ENCODE measurements at places on chromosomes 16 and 17.

- no peak for DNase-seq
Observed at GRCh38 chr16:2186505-2186904, 9.9 kb downstream of the CASKIN1 start.

DNA sequence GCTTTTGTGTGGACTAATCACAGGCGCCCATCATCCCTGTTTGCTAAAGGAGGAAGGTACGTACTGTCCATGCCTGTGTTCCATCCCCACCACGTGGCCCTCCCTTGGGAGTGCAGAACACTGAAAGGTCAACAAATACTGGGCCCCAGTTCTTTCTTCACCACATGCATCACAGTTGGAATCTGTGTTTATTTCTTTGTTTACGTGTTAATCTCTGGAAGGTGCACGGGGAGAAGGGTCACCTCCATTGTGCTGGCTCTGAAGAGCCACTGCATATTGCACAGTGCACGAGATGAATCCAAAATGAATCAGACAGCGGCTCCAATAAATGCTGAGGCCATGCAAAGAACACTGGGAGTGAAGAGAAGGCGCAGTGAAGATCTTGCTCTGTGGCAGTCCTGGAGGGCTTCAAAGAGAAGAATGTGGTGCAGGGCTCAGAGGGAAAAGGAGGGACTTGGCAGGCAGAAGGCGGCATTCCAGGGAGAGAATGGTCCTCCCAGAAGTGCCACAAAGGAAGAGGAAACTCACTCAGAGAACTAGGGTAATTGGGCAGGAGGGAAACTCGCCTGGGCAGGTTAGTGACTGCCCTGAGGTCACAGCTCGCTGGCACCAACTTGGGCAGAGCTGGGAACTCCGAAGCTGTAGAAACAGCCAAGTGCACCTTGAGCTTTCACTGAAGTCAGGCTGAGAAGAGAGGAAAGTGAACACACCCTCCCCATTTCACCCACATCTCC, 3.7 kb downstream of the RPH3AL start:
- no peak for DNase-seq

DNA sequence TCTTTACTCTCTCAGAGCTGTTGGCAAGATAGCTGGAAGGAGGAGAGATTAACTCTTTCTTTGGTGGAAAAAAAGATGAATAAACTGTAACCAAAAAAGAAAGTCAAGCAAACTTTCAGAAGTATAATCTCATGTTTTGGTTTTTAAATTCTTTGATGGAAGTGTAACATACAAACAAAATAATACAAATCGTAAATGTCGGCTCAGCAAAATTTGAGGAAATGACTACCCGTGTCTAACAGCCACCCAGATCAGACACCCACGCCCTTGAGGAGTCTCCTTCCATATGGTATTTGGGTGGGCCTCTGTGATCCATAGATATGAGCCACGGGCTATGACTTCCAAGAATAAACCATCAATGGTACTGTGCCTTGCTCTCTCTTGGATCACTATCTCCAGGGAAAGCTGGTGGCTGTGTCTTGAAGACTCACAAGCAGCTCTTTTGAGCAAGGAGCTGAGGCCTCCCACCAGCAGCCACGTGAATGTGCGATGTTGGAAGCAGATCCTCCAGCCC, 9.6 kb upstream of the CD300C start:
- no peak for DNase-seq

DNA sequence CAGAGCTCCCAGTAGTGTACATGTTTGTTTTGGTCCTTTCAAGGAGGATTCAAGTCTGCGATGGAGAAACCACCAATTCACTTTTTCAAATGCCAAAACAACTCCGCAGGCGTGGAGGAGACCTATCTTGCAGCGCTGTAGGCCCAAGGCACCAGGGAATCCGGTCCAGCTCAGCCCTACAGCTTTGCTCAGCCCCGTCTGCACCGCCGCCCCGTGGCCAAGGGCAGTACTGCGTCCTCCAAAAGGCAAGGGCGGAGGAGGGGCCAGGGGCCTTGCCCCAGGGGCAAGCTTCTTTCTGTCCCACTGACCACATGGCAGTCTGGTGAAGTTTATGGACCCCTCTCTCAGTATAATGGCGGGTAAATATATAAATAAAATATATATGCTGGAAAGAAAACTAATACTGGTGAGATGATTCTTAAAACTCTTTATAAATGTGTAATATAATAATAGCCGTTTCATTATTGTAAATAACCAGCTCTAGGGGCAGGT, 709 bp upstream of the CD300LG start:
- peak; percentile 73 for DNase-seq

DNA sequence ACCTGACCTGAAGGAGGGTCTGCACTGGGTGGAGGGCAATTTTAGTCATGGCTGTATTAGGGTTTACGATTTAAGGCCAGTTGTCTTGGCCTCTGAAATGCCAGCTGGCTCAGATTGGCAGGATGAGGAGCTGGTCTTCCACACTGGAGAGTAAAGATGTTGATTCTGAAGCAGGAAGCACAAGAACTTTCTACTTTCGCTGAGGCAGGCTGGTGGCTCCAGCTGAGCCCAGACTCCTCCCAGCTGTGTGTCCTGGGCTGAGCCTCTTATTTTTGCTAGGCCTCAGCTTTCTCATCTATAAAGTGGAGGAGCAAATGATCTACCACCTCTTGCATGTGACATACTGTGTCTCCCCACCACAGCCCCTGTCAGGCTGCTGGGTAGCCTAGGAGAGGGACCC, 74.4 kb downstream of the MRM1 start:
- no peak for DNase-seq

DNA sequence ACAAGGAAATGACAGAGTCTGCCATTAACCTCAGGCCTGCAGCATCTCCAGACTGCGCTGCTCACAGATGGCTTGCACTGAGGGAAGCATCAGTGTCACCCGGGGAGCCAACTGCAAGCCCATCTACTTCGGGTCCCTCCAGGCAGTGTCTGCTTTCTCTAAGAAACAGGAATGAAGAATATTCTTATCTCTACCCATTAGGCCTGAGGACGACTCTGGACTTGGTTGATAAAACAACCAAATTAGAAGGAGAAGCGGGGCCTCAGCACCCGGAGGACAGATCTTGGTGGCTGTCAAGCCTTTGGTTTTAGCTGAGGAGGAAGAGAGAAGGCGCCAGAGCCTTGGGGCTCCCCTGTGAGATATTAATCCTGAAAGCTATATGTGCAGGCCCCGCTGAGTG, 19.5 kb upstream of the MGAT5B start:
- DNase-seq = no peak

GRCh38 chr17:79439493-79439892, 171.4 kb downstream of the RBFOX3 start:
- no peak for DNase-seq

- no peak for DNase-seq
Observed at GRCh38 chr16:29927070-29927905, 1.3 kb upstream of the KCTD13 start.

- DNase-seq = no peak
Observed at GRCh38 chr17:57881783-57882351, 32.0 kb upstream of the MRPS23 start.

DNA sequence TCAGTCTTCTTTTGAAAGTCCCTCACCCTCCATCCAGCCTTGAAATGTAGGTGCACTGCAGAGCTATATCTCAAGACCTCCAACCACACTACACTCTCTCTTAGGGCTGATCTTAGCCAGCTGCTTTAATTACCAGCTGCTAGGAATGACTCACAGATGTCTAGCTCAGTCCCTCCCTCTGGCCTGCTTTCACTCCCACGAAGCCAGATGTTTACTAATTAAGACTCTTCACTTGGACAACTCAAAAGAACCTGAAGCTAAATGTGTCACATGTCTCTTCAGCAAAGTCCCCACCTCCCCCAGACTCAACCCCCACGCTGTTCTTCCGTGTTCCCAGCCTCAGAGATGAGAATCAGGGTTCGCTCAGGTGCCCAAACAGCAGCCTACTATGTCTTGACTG, 2.6 kb downstream of the GTF3C1 start:
- peak; percentile 74 for DNase-seq

All from KBM-7 (cell line).